ENCODE measurements at places on chromosomes 1 and 21.

DNA sequence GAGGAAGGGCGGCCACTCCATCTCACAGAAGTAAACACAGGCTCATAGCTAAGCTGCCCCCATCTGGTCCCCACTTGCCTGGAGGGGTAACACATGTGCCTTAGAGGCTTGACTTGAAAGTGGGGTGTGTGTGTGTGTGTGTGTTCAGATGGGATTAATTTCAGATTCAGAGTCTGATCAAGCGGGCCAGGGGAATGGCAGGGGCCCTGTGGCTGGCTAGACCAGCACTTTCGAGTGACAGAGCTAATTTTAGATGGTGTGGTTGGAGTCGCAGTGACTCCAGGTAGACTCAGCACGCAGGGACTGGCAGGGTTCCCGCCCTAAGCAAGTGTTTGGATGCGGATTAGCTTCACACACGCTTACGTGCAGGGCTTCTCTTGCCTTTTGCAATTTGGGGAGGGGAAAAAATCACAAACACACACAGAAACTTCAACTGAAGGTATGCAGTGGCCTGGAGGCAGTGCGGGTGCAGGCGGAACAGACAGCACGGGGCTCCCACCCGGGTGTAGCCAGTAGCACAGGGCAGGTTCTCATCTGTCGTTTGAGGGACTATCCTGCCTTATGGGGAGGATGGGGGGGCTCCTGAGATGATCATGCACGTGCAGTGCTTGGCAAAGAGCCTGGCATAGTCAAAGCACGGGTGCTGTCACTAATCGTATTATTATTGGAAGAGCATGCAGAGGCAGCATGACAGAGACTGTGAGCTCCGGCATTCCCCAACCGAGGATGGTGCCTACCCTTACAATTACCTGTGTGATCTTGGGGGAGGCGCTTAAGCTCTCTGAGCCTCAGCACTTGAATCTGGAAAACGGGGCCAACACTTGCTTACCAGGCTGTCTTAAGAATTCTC is 1.3 kb downstream of the EDN2 start:
- DNase-seq: peak; percentile 81

- DNase-seq: peak; percentile 81
Measured at GRCh38 chr1:26275580-26276431, 4.1 kb upstream of the SH3BGRL3 start.

- DNase-seq: no peak
Measured at GRCh38 chr1:154747380-154747739, 122.7 kb downstream of the KCNN3 start.

- no peak for DNase-seq
Measured at GRCh38 chr1:40773748-40774265, 9.8 kb upstream of the KCNQ4 start.

GRCh38 chr1:23118957-23119792 is 49.5 kb downstream of the LUZP1 start:
- DNase-seq: no peak

GRCh38 chr1:3672971-3673361 is 20.6 kb downstream of the TP73 start:
- no peak for DNase-seq

DNA sequence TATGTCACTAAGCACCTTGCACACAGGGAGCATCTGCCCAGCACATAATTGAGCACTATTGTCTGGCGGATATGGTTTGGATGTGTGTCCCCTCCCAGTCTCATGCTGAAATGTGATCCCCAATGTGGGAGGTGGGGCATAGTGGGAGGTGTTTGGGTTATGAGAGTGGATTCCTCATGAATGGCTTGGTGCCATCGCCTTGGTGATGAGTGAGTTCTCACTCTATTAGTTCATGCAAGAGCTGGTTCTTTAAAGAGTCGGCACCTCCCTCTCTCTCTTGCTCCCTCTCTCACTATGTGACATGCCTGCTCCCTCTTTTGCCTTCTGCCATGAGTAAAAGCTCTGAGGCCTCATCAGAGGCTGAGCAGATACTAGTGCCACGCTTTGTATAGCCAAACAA is 9.5 kb downstream of the CTSK start:
- DNase-seq: no peak

- DNase-seq: peak; percentile 78
Measured at GRCh38 chr1:41241354-41241748, 755 bp downstream of the SCMH1 start.

All from left ventricle myocardium superior (tissue), 1 donor.